Stimulated activated CD4-positive, alpha-beta T cell treated with anti-CD3 and anti-CD28 coated beads, Interleukin-15, amount 100 ng/mL, for 24 hours (primary cell): ENCODE measurements at places on chromosomes 11 and 22.

- DNase-seq = no peak
These were observed 19.0 kb downstream of the TRIM5 start for GRCh38 chr11:5665746-5666401.

DNA sequence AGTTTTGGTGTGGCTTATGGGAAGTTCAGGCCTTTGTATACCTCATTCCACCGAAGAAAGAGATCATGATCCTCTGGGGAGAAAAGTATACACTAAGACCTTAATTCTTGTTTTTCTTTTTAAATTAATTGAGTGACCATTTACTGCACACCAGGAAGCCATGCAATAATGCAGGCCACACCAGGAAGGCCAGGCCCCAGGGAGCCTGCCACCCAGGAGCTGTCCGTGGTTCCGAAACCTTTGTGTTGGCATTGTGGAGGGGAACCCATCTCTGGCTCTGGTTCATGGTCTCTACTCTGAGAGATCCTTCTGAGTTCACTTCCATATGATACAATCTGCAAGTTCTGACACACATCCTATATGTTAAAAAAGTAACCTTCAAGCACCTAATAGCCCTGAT is 291.8 kb downstream of the MIAT start:
- DNase-seq = no peak

DNA sequence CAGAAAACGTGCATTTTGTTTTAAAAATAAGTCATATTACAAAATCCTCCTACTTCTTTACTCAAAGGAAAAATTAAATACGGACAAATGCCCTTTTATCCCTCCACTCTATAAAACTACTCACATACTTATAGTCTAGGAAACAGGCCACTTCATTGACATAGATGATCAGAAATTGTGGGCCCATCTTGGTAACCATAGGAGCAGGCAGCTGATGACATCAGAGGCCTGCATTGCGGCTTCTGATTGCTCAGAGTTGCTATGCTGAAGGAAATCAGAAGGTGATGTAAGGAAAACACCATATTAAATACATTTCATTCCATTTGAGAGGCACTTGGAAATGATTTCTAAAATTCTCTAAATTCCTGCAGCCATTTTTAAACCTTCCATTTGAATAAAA is 27.0 kb downstream of the FAM76B start:
- no peak for DNase-seq

DNA sequence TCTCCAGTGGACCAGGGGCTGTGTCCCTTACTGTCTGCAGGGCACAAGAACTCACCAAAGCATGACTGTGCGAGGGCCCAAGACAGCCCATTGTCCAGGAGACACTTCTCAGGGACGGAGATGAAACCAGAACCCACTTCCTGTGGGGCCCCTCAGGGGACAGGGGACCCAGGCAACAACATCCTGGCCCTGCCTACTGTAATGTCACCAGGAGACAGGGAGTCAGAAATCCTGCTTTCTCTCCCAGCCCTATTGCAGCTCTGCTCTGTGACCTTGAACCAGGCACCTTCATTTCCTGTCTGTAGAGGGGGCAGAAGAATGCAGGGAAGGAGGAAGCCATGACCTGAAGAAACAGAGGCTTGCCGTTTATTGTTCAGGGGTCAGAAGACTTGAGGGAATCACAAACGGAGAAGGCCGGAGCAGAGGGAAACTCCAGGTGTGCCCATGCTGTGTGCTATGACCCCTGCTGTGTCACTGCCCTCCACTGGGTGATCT is 98.0 kb downstream of the NAT10 start:
- no peak for DNase-seq

DNA sequence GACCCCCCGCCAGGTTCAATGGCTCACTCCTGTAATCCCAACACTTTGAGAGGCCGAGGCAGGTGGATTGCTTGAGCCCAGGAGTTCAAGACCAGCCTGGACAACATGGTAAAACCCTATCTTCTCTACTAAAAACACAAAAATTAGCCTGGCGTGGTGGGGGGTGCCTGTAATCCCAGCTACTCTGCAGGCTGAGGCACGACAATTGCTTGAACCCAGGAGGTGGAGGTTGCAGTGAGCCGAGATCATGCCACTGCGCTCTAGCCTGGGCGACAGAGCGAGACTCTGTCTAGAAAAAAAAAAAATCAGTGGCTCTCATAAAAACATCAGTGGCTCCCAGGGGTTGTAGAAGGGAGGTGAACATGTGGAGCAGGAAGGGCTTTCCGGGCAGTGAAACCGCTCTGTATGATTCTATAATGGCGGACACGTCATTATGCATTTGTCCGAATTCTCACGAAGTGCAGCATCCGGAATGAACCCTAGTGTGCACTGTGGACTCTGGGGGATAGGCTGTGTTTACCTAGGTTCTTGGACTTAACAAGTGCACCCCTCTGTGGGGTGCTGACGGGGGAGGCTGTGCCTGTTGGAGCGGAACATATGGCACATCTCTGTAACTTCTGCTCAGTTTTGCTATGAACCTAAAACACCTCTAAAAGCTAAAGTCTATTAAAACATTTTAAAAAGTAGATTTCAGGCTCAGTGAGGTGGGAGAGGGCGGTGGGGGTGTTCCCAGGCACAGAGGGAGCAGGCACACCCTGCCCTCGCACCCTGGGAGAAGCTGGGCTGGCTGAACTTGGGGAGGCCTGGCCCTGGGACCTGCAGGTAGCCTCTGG is 49.1 kb upstream of the SEPTIN5 start:
- no peak for DNase-seq

DNA sequence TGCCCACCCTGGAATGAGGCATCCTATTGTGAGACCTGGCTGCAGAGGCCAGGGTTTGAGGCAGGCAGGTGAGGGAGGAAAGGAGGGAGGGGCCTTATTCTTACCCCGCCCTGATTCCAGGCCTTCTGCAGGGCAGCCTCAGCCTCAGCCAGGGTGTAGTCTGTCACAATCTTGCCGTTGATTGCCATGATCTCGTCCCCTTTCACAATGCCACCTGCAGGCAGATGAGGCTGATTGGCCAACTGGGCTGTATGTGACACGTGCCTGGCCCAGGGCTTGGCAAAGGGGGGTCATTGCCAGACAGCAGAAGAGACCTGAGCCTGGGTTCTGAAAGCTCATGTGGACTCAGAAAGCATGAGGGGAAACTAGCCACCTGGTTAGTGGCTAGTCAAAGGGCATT is 21.4 kb upstream of the ABCC8 start:
- no peak for DNase-seq

- DNase-seq = no peak
These were observed 331.6 kb upstream of the ANO5 start for GRCh38 chr11:21861314-21861713.

- peak; percentile 23 for DNase-seq
These were observed 118.6 kb downstream of the HIPK3 start for GRCh38 chr11:33375688-33376311.

DNA sequence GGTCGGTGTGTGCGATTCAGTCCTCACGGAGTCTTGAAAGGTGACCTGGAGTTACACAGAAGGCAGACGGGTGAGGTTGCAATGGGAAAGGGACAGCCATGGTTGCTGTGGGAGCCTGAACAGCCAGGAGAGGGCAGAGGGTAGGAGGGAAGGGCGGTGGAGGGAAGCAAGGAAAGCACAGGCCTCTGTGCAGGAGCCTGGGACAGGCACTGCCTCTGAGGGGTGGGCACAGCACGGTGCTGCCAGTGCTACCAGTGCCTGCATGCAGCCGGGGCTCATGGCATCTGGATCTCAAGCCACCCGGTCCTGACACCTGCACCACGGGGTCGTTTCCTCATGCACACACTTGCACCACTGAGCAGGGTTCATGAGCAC is 401.0 kb downstream of the TBC1D22A start:
- no peak for DNase-seq

DNA sequence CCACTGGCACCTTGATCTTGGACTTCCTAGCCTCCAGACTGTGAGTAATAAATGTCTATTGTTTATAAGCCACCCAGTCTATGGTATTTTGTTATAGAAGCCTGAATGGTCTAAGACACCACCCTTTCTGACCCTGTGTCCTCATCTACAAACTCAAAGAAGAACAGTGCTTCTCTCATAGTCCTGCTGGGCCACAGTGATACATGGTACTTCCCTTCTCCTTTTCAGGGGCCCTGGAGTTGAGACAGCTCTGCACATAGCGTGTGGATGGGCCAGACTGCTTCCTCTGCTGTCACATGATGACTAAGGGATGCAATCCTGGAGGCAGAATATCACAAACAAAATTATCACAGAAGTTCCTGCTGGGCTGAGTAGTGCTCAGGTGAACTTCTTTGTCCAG is 5.0 kb downstream of the KCNJ11 start:
- DNase-seq = no peak

DNA sequence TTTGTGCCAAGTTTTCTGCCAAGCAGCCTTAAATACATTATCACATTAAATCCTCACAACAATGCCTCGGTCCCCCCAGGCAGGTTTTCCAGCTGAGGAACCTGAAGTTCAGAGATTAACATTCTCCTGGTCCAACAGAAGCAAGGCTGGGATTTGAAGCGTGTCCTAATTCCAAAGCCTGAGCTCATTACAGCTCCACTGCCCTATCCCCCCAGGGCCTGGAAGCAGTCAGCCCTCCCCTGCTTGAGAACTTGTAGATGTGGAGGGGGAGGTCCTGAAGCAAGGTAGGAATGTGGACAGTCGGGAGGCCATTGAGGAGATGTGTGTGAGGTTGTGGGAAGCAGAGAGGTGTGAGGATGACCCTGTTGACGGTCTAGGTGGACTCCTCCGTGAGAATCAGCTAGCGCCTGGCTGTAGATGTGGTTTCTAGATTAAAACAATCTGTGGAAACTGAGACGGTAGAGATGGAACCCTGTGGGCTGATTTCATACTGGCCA is 8.1 kb downstream of the GRAMD1B start:
- DNase-seq = no peak

DNA sequence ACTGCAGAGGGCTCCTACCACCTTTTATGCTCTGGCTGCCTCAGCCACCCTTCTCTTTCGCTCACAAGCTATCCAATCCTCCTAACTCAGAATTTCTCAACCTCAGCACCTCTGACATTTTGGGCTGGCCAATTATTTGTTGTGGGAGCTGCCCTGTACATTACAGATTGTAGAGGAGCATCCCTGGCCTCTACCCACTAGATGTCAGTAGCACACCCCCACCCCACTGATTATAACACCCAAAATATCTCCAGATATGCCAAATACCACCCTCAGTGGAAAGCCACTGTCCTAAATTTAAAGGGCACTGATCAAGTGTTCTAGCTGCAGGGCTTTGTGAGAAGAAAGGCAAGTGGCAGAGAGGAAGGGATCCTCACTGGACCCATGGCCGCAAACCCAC is 443.1 kb downstream of the SOX6 start:
- DNase-seq = no peak

- peak; percentile 80 for DNase-seq
These were observed 8.7 kb upstream of the TTC12 start for GRCh38 chr11:113305440-113306336.

DNA sequence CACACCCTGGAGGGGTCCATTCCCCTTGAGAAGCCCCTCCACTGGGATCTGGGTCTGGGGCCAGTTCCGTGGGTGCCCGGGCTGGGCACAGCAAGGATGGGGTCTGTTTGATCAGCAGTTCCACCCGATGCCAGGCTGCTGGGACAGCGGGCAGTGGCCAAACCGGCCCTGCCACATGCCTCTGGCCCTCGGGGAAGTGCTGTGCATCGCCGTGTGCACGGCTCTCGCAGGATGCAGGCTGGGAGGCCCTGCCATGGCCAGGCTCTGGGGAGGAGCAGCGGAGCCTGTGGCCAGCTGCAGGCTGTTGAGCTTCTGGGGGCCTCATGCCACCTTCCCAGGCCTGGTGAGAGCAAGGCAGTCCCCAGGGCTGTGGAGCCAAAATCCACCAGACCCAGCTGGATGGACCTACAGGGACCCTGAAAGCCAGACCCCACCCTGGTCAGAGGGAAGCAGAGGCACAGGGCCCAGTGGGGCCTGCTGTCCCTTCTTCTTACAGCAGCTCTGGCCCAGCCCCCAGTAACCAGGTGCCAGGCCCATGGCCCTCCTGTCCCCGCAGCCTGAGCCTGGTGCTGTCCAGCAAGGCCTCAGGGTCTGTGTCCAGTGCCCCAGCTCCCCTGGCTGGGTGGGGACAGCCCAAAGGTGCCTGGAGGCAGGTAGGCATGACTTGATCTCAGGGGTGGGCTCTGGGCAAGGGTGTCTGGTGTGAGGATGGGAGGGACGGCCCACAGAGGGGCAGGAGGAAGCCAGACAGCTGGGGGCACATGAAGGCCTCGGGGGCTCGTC is 57.3 kb downstream of the WNT7B start:
- no peak for DNase-seq

DNA sequence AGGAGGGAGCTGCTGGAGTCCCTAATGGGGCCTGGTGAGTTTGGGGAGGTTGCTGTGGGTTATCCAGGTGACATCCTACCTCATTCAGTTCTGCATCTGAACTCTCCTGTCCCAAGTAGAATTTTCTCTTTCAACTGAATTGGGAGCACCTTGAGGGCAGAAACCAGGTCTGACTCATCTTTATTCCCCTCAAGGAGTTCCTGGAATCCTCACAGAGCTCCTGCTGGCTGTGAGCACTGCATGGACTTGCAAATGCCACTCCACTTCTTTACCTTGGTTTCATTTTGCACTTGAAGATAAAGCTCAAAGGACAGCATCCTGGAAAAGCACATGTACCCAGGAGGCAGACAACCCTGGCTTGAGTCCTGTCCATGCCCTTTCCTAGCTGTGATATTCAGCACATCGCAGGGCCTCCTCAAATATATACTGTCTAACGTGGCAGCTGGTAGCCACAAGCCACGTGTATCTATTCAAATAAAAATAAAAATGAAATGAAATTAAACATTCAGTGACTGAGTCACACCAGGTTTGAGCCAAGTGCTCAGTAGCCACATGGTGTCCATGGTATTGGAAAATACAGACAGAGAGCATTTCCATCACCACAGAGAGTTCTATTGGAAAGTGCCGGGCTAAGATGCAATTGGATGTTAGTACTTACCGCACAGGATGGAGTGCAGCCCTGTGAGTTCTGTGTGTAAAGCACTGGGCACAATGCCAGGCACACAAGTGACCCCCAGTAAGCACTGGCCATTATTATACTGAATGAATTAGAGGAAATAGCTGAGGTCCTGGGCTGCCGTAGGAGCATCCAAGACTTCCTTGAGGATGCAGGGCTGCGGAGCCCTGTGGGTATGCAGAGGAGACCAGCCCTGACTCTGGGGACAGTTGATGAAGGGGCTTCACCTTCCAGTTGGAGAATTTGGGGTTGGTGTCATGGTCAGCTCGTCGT is 149.0 kb downstream of the PKNOX2 start:
- no peak for DNase-seq

GRCh38 chr11:130047141-130047540 is 22.6 kb upstream of the APLP2 start:
- DNase-seq = no peak

GRCh38 chr22:44392446-44392921 is 79.7 kb upstream of the SHISAL1 start:
- no peak for DNase-seq

DNA sequence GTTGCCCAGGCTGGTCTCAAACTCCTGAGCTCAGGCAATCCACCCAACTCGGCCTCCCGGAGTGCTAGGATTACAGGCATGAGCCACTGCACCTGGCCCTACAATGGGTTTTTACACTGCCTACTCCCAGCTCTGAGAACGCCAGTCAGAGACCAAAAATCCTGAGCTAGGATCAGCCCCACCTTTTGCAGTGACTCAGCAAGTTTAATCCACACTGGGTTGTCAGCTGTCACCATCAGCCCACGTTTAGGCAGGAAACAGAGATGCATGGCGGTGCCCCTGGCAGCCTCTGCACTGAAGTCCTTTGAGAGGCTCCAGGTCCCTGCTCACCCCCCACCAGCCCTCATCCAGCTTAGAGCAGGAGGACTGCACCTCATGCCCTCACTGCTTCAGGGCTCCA is 117.6 kb downstream of the ARHGAP8 start:
- no peak for DNase-seq

- DNase-seq = no peak
These were observed 9.6 kb downstream of the RCN1 start for GRCh38 chr11:32100495-32100894.

GRCh38 chr22:30876915-30877553 is 91.5 kb downstream of the MORC2 start:
- DNase-seq = no peak
